ENCODE measurements at places on chromosomes 13 and 19.

DNA sequence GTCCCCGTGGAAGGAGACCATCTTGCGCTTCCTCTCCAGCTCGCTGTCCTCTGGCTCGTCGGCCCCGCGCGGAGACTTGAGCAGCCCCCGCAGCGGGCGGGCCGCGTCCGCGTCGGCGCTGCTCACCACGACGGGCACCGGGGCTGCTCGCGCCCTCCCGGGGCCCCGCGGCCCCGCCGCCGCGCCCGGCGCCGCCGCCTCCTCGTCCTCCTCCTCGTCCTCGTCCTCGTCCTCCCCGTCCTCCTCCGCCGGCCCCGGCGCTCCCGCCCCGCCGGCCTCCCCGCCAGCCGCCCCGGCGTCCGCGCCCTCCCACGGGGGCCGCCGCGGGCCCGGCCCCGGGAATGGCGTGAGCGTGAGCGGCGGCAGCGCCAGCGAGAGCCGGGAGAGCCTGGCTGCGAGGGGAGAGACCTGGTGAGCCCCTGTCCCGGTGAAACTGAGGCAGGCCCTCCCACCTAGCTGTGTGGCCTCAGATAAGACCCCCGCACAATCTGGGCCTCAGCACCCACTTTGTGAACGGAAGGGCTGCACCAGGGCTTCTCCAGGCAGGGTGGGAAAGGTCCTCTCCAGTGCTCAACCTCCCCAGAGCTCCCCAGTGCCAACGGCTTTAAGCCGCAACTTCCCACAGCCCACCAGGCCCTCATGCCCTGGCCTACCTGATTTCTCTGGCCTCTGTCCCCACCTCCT is 17.8 kb downstream of the LMTK3 start:
- no peak for DNase-seq

DNA sequence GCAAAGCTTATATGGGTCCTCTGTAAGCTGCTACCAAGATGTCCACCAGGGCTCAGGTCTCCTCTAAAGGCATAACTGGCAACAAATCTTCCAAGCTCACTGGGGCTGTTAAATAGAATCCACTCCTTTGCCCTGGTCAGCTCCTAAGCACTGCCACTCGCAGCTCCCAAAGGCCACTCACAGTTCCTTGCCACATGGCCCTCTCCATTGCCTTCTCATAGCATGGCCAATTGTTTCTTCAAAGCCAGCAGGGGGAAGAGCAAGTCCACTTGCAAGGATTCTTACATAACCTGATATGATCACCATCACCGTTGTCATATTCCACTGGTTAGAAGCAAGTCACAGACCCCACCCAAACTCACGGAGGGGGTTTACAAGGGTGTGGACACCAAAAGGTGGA is 199.5 kb downstream of the SUCLA2 start:
- DNase-seq: no peak

GRCh38 chr19:46571495-46571894 is 29.6 kb upstream of the CALM3 start:
- no peak for DNase-seq

DNA sequence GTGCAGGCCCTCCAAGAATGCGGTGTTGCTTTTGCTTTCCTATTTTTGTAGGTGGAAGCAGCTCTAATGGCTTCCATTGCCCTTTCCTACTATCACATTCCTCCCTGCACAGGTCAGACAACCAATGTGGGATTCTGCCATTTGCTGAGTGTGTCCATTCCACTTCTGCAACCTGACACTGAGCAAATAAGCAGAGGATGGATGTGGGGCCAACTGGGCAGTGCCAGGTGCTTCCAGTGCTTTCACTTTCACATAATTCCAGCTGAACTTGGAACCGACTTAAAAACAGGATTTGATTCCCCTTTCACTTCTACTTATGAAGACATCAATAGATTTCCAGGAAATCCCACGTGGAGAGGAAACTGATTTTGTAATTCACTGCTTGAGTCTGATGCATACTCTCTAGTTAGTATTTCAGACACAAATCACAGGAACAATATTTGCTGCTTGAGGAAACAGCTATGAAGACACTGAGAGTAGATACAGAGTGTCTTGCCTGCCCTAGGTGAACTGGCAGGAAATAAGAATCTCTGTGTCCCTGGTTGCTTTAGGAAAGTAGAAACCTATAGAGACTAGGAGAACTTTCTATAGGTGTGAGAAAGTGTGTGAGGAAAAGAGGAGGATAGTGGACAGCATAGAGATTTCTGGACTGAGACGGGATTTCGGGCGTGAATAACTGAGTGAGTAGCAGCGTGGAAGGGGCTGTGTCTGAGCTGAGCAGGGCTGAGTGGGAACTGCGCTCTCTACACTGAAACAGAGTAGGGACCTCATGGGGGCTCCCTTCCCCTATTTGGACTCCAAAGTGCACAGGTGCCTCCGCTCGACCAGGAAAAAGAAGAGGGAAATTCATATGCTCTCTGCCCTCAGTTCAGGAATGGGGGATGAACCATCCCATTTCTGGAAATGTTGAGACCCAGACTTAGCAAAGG is 22.5 kb downstream of the LGALS16 start:
- peak; percentile 11 for DNase-seq

GRCh38 chr13:40192452-40192851 is 474.0 kb downstream of the FOXO1 start:
- DNase-seq: no peak

GRCh38 chr13:108368250-108368905 is 98.9 kb downstream of the TNFSF13B start:
- no peak for DNase-seq

DNA sequence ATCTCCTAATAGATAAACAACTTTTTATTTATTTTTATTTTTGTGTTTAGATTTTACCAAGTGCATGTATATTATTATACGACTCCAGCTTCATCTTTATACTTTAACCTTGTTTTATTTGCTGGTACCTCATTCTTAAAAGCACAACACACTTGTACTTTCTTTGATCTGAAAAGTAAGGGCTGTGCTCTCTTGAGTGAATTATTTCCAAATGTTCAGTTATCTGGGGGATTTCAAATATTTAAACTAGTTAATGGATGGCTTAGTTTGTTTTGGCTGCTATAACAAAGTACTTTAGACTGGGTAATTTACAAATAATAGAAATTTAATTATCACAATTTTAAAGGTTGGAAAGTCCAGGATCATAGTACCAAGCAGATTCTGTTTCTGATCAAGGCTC is 1148.2 kb upstream of the PCDH9 start:
- no peak for DNase-seq

DNA sequence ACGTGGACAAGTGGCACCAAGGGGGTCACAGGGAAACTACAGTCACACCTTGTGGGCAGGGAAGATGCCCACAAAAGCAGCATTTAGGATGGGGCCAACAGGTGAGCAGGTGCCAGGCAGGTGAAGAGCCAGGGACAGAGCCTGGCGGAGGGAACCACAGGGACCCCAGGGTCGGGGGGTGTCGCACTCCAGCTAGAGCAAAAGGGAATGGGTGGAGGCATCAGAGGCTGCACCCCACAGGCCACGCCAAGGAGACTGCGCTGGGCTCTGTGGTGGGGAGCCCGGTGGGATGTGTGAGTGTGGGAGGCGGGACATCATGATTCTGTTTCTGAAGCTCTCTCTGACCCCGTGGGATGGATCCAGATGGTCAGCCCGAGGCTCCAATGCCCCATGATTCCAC is 66.7 kb downstream of the EPS15L1 start:
- DNase-seq: no peak

DNA sequence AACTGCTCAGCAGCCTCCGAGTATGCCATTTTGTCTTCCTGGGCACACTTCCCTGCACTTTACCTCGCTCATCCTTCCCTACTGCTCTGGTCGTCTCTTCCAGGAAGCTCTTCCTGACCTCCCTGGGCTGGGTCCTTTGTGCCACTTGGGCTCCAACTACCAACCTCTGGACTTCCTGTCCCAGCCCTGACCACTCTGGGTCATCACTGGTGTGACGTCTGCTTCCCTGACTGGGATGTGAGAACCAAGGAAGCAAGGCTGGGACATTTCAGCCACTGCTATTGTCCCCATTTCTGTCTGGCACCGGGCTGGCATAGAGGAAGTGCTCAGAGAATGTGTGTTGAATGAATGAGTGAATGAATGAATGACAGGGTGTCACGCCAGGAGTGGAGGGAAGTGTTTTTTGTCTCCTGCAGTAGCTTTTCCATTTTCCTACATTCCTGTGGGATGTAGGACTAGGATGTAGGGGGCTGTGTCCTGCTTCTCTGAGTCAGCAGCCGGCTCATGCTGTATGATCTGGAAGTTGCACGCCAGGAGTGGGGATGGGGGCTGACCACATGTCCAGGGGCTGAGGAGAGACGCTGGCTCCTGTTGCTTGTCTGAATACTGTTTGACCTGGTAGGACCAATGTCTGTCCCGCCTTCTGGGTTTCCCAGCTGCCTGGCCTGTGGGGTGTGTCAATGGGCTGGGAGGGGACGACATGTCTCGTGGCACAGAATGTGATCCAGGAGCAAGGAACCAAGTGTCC is 14.7 kb downstream of the NOVA2 start:
- no peak for DNase-seq

- no peak for DNase-seq
Measured at GRCh38 chr13:85608255-85608829, 190.9 kb downstream of the SLITRK6 start.

DNA sequence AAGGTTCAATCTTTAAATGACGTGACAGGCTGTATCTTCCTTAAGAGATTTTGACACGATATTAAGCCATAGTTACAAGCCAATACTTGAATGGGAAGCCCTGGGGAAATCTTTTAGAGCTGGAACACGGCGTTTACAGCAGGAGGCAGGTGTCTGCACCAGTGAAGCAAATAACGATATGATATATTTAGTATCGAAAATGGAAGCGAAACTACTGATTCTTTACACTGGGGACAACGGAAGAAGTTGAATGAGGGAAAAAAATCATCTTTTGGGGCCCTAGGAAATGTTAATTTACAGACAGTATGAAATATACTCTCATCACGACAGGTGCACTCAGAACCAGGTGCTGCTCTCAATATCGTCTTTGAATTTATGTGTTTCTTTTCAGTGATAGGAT is 793.9 kb upstream of the PCDH20 start:
- no peak for DNase-seq

GRCh38 chr19:49201042-49201441 is 43.5 kb downstream of the TRPM4 start:
- DNase-seq: no peak

DNA sequence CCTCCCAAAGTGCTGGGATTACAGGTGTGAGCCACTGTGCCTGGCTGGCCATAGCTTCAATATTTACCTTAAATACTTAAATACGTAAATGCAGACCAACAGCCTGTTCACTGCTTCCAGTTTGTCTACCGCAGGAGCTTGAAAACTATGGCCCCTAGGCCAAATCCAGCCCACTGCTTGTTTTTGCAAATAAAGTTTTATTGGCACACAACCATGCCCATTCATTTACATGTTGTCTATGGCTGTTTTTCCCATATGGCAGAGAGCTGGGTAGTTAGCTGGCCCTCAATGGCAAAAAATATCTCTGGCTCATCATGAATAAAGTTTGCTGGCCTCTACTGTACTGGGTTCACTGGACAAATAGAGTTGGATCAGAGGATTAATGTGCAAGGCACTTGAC is 11.8 kb downstream of the PRR12 start:
- DNase-seq: no peak

DNA sequence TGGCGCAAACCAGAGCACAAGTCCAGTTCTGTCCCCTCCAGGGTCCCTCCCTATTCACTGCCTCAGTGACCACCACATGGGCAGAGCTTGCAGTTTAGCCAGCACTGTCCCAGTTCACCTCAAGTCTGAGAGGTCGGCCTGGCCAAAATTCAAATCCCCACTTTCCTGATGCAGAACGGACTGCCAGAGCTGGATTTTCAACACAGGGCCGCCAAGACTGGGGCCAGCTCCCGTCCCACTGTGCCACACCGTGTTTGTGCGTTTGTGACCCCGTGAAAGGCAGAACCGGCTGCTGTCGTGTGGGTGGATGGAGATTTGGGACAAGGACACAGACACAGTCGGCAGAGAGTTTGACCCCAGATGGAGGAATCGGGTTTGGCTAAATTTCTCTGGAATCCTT is 176.7 kb downstream of the URI1 start:
- no peak for DNase-seq

- DNase-seq: no peak
Measured at GRCh38 chr19:16930753-16931152, 42.0 kb downstream of the F2RL3 start.

GRCh38 chr13:30664689-30665275 is 47.1 kb downstream of the USPL1 start:
- DNase-seq: no peak

DNA sequence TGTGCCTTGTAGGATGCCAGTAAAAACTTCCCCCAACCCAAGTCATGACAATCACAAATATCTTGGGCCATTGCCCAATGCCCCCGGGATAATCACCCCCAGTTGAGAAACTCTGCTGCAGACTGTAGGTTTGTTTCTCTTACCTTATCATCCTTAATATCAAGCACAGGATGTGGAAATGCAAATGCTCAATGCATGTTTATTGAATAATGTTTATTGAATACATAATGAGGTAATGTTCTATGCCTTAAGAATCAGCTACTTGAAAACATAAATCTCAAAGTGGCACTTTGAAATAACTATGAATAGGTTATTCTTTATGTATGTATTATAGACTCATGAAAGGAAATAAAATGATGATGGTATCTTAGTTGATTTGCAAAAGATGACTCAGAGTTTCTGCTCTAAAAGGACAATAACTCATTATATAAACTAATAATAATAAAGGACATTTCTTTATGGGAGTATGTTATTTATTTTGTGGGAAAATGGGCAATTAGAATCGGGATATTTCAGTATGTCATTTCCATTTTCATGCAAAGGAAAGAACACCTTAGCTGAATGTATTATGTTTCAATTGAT is 414.2 kb downstream of the EFNB2 start:
- no peak for DNase-seq

DNA sequence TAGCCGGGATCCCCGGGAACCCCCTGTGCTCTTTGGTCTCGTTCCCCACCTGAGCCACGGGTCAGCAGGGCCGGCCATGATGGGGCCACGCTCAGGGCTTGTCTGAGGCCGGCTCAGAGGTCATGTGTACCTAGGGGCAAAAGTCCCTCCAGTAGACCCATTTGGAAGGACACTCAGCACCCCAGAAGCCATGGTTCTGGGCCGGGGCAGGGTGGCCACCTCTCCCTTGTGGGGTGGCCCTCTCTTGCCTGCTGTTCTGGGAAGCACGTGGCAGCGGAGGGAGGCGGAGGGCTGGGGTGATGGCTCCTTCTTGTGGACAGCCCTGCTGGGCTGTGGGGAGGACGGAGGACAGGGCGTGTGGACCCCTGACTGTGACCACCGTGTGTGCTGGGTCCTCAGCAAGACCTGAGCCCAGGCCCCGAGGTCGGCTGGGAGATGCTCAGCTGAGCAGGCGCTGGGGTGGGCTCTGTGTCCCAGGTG is 6.4 kb upstream of the PEAK3 start:
- DNase-seq: no peak

DNA sequence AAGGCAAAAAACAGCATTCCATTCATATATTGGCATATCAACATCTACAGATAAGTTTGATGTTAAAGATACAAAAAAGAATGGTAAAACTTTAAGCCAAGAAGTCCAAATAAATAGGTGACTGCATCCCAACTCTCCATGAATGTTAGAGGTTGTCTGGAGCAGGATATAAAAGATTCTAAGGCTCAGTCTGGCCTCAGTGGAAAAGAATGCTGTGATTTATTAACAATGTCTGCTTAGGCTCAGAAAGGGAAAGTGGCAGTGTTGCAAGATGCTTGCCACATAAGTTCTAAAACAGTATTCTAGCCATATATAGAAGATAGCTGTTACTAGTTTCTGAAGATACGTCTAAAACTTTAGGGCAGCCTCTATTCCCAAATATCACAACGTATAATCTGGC is 179.8 kb upstream of the NBEA start:
- DNase-seq: no peak

All from NCI-H510A (cell line).